ENCODE measurements at places on chromosomes 13 and 19.

DNA sequence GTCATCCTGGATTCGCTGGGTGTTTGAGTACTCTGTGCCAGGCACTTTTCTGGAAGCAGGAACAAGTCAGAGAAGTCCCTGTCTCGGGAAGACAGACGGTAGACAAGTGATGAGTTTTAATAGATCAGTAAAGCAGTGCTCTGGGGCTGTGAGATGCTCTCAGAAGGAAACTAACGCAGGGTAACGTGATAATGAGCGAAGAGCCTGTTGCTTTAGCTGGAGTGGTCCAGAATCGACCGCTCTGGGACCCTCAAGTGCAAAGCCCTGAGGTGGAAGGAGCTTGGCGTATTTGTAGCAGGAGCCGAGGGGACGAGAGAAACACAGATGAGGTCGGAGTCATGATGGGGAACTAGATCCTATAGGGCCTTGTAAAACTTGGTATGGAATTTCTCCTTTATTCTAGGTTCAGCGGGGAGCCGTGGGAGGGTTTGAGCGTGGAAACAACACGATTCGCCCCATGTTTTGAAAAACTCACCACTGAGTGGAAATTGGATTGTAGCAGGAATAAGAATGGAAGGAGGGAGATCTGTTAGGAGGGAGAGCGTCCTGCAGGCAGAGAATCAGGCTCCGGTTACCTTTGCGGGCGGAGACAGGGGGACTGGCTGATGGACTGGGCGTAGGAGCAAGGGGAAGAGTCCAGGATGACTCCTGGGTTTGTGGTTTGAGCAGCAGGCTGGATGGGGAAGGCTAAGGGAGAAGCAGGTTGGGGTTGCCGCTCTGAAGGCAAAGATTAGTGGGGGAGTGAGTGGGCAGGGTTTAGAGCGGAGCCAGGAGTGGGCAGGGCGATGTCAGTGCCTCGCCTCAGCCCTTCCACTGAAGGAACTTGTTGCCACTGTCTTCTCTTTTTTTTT is 763 bp downstream of the POLD1 start:
- DNase-seq: peak; percentile 52

GRCh38 chr19:13057744-13058143 is 44.9 kb downstream of the LYL1 start:
- no peak for DNase-seq

DNA sequence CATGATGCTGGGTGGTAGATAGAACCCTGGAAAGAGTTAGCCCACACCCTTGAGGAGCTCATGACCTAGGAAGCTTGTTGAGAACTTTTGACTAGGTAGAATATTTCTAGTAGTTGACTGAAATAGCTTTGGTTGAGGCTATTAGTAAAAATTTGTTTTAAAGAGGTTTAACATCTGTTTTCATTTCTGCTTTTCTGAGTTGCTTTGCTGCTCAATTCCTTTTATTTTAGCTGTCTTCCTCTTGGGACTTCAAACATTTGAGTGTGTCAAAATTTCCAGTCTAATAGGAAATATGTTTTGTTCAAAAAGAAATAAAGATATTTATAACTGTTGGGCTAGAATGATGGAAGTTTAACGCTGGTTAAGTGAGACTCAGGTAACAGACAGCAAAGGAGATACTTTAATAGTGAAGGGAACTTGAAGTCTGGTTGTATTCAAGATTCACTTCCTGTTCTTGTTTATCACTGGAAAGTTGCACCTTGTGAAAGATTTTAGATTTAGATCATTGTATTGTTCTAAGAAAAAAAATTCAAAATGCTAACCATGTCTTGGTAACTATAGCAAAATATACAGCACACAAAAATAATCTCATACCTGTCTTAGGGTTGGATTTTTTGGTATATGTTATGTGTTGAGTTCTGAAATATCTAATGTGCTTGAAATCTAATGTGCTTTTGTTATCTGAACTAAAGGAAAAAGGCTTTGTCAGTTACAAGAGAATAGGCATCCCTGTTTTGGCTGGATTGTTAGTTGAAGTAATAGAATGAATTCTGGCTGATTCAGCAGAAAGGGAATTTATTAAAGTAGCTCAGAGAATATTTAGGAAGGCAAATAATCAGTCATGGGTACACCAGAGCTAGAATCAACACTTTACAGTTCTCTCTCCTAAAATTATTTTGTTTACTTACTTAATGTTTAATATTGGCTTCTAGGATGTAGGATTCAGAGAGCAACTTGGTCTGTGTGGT is 24.4 kb upstream of the GPR18 start:
- DNase-seq: no peak

- peak; percentile 29 for DNase-seq
These were observed 28.8 kb upstream of the LRCH1 start for GRCh38 chr13:46523972-46524752.

DNA sequence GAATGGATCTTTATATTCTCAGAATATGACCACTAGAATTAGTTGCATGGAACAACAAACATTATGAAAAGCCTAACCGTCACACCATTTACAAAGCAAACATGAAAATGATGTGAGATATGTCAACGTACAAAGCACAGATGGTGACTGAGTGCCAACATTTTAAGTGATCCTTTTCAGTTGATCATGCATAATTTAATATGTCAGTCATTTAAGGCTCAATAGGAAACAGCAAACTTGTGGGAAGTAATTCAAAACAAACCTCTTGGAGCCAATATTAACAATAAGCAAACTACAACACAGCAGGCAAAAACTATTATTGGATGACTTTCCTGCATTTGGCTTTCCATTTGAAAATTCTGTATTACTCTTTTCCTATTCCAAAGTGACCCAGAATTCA is 277.6 kb downstream of the SLITRK6 start:
- no peak for DNase-seq

- no peak for DNase-seq
These were observed 374.4 kb downstream of the DLEU7 start for GRCh38 chr13:50468849-50469669.

- DNase-seq: no peak
These were observed 800.2 kb upstream of the MIR17HG start for GRCh38 chr13:90547272-90547790.

DNA sequence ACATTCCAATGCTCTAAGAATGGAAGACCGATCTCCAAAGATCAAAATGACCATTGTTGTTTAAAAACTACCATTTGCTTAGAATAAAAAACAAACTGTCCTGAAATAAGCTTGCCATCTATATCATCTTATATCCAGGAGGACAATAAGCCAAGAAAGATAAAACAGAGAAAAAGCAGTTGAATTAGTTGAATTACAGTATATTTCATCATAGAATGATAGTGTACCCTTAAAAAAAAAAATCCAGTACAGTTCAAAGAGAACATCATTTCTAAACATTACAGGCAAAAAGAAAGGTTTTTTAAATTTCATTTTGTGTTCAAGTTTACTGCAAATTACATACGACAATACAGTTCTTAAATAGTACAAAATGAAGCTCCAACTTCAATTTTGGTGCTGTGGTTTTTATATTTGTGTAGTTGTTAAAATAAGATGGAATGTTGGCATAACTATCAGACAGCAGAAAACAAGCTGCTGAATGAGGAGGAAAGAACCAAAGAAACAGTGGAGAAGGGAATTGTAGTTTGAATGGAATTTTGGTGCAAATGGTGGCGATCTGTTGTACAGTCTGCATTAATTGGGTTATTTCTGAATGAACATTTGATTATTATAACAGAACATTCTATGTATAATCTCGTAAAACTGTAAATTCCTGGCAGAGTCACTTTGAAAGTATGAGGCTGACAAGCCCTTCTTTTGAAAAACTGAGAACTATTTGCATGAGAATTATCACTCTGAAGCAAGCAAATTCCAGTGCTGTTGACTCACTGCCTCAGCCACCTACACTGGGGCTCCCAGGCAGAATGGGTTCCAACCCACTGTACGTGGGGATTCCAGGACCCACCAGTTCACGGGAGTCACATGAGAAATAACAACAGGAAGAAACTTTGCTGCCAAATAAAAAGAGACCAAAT is 37.7 kb downstream of the LHFPL6 start:
- DNase-seq: peak; percentile 96

DNA sequence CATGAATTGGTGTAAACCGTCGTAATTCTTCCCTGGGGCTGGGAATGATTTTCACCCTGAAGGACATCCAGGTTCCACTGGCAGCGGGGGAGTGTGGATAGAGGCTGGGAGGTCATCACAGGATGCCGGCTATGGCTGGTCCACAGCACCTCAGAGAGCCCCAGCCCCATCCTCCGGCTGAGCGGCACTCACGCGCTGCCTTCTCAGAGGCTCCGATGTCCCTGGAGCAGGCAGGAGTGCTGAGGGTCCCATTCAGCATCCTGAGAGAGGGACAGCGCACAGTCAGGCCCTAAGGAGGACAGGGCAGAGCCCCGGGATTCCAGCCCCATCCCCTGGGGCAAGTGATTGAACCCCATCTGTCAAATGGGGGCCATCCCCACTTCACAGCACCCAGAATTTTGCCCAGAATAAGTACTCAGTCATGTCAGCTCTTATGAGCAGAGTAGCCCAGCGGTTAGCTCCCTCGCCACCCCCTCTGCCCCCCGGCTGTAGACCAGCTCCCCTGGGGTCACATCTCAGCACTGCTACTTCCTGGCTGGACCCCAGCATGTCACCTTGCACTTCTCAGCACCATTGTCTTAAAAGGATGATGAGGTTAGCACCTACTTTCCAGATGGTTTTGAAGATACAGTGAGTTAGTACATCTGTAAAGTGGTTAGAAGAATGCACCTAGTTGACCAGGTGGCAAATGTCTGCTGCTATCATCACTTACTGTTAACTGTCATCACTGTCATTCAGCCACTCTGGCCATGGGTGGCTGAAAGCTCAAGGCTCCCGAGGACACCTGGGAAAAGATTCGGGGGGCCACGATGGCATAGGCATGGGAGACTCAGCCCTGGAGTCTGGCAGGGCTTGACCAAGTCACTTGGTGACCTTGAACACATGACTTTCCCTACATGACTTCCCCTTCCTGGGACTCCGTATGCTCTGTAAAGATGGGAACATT is 11.9 kb downstream of the GRAMD1A start:
- no peak for DNase-seq

GRCh38 chr13:35603593-35604285 is 127.2 kb upstream of the MAB21L1 start:
- DNase-seq: no peak

DNA sequence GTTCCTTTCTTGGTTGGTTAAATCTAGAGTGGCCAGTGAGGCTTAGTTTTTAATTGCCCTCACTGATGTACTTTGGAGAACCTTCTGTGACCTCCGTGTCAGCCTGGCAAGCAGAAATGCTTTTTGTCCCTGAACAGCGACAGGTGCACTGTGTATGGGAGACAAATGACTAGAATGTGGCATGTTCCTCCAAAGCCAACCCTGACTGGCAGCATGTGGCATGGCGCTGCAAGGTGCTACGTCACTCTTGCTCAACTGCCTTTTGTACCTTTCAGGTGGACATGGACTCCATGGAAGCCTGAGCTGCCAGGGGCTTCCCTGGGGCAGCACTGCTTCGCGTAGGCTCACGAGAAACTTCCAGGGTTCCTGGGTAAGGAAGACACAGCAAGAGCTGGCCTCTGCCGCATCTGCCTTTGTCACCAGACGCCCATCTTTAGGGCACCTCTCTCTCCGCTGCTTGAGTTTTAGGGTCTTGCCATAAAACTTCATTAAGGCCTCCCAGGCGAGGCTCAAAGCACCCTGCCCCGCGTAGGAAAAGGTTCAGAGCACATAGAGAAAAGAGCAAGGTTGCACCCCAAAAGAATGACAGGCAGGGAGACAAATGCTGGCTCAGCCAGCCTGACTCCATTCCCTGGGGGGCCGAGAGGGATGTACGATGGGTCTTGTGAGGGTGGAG is 167.1 kb upstream of the SOX1 start:
- no peak for DNase-seq

GRCh38 chr13:26867451-26868091 is 107.0 kb upstream of the GPR12 start:
- DNase-seq: peak; percentile 48

DNA sequence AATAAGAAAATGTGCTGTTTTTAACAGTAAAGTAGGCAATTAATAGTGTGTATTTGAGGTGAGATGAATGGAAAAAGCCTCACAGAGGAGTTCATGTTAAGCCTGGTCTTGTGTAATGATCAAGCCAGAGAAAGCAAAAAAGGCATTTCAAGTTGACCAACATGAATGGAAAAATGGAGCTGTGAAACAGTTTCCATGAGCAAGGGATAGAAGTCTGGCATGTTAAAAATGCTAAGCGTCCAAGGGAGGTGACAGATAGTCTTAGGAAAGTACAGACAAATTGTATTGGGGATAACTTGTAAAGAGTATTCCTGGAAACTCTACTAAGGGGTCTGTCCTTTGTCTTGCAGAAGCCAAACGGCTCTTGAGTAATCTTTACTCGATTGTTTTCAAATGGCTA is 506.8 kb upstream of the ATXN8OS start:
- DNase-seq: no peak

DNA sequence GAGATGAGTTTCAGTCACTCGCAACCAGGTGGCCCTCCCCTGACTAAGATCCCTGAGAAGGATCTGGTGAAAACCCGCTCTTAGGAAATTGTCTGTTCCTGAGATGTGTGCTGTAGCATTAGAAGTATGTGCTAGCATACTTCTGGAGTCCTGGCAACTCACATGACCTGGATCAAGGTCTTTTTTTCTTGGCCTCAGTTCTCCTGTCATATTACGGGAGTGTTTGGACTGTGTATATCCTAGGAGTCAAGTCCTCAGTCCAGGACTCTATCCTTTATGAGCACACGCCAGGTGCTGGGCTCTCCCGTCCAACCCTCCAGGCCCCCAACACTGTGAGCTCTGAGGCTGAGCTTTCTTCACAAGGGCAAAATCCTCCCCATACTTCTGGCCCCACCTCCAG is 156.4 kb downstream of the UQCRFS1 start:
- DNase-seq: no peak

DNA sequence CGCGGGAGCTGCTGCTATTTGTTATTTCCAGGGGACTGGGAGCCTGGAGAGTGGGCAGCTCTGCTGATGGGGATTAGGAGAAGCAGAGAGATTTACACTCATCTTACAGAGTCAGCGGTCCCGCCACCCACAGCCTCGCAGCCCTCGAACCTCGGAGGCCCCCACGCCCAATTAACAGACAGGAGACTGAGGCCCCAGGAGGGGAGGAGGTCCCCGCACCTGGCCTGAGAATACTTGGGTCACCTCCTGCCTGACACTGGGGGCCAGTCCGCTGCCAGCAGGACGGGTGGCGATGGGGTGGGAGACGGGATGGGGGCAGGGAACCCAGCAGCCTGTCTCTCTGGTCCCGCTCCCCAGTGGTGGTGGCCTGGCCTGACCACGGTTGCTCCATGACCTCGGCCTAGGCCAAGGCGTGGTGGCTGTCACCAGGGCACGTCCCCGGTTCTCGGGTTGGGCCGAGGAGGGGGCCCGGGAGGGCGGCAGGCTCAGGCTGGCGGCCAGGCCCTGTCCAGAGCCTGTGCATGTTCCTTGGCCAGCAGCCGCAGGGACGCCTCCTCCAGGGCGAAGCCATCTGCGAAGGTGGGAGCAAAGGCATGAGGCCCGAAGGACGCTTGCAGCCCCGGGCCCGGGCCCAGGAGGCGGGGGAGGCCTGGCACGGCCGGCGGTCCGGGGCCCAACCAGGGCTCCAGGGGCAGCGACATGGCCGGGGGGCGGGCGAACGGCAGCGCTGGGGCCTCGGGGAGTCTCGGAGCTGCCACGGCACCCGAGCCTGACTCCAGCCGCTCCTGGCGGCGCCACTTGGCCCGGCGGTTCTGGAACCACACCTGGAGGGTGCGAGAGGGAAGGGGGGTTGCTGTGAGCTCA is 1.7 kb downstream of the RAX2 start:
- DNase-seq: no peak
